ENCODE measurements at places on chromosomes 6 and 20.

GRCh38 chr6:157685596-157686280 is 137.3 kb upstream of the SNX9 start:
- DNase-seq = no peak

- no peak for DNase-seq
Observed at GRCh38 chr20:4167261-4168021, 152.1 kb upstream of the RNF24 start.

- no peak for DNase-seq
Observed at GRCh38 chr20:58329711-58330110, 20.2 kb downstream of the RAB22A start.

DNA sequence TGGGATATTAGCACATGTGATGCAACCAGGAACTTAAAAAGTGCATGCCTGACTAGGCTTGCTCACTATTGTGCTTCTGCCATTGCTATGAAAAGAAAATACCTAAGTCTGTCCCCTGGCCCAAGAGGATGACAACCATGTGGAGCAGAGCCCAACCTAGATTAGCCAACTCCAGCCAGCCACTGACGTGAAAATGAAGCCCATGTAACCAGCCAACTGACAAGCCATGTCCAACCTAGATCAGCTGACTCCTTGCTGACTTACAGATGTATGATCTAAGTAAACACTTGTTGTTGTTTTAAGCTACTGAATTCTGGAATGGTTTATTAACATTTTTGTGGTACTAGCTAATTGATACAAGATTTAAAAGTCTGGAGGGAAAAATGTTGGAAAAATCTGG is 47.5 kb downstream of the PIGU start:
- no peak for DNase-seq

- no peak for DNase-seq
Observed at GRCh38 chr20:63166193-63167020, 49.5 kb downstream of the YTHDF1 start.

Data from mammary epithelial cell (primary cell).